ENCODE measurements at places on chromosomes 6 and 20. TPM values are rescaled to one million over a fixed set of nuclear protein-coding genes. Genes with fewer than 3 reads are reported as not detected.

The MCUR1 gene
- total RNA-seq, result 16.1 TPM

The GINS1 gene
- 7.7 TPM for total RNA-seq

The DEFB132 gene
- not detected for total RNA-seq

The TFAP2D gene
- total RNA-seq, result not detected

The ABHD16B gene
- not detected for total RNA-seq

The CPNE5 gene
- not detected for total RNA-seq

The SLC17A9 gene
- total RNA-seq, result 25.8 TPM
